ENCODE measurements at places on chromosomes 5 and 9.

- no peak for DNase-seq
These were observed 17.1 kb downstream of the SLC12A7 start for GRCh38 chr5:1094670-1095190.

DNA sequence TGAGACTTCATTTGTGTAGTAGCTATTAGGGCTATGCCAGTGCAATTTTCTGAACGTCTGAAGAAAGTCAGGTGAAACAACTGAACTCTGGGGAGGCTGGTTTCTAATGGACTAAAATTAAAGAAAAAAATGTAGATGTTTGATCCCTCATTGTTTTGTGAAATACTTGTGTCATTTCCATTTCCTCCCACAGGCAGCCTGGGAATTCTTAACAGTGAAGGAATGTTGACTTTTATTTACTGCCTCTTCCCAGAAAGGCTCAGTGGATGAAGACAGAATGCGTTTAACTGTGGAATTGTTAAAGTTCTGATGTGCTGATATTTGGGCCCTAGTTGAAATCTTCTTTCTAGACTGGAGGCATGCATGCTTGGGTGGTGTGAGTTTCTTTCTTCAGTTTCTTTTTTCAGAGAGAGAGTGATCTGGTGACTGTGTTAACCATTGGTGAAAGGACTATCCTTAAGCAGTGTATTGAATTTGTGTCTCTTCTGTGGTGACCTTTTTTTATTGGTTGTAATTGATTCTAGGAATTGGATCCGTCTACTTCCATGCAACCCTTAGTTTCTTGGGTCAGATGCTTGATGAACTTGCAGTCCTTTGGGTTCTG, 15.5 kb downstream of the ACER2 start:
- DNase-seq, result no peak

DNA sequence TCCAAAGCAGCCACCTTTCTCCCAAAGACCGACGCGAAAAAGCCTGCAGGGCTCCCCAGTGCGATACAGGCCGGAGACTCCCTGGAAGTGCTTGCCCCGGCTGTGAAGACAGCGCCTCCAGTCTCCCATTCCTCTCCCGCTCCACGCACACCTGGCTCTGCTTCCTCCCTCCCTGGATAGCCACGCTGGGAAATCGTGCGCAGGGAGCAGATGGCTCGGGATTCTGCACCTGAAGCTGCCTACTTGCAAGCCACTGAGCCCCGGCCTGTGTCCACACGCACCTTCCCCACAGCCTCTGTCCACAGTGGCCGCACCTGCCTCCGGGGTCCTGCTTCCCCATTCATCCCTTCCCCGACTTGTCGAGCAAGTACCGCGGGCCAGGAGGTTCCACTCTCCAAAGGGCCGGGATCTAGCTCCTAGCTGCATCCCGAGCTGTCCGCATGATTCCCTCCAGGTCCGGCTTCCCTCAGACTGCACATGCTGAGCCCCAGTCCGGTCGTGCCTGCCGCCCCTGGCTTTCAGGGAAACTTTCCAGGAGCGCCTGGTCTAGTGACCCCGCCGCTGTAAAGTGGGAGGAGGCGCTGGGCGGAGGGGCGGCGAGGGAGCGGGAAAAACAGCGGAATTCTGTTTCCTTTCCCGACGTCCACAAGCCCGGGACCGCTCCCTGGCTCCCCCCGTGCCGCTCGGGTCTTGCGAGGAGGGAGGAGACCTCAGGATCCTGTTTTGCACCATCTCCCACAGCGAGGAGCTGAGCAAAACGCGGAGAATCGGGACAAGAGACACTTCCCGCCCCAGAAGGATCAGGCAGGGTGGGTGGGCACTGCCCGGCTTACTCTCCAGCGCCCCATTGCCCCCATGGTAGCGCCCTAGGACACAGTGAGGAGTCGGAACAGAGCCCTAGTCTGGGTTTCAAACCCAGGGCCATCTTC, 2.0 kb downstream of the SEMA6A start:
- no peak for DNase-seq

DNA sequence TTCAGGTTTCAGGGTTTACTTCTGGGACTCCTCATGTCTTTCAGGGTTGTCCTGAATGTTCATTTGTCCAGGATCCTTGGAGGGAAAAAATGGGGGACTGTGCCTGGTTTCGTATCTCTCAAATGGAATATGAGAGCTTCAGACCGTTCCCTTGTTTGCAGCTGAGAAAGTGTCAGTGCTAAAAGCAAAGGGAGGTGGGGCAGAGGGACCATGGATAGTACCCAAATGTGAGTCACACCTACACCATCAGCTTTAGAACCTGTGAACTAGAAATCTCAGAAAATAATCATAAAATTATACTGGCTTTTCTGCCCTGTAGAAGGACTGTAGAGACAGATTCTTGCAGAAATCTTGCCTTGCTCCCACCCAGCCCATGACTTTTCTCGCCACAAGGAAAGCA, 84.3 kb upstream of the TAF11L2 start:
- no peak for DNase-seq

- DNase-seq, result no peak
These were observed 40.9 kb downstream of the RFK start for GRCh38 chr9:76353280-76353679.

GRCh38 chr5:80825786-80826460, 134.2 kb upstream of the RASGRF2 start:
- DNase-seq, result no peak

GRCh38 chr9:33787839-33788238, 7.5 kb upstream of the PRSS3 start:
- DNase-seq, result no peak

- DNase-seq, result no peak
These were observed 191.0 kb downstream of the PJA2 start for GRCh38 chr5:109218818-109219217.

DNA sequence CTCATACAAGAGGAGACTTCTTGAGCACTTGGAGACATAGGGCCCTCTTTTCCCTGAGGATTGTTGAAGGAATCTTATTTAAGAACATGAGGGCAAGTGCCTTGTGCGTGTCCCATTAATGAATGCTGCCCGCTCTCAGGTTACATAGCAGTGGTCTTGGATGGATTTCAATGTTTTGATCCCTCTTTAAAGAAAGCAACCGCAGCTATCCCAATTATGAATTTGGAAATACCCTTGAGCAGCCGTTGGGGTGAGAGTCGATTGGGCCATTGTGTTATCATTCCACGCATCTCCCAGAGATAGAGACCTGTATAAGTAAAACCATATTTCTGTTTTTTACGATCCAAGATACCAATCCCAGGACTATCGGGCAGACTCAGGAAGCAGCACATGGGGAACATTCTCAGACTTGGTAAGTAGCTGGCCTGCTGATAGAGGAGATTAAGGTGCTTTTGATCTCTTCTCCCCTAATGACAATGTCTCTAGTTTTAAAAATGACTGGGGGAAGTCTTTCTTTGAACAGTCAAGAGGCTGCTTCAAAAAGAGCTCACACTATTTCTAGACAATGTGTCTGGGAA, 145.3 kb downstream of the MACROH2A1 start:
- no peak for DNase-seq

GRCh38 chr9:88791105-88791805, 200.0 kb upstream of the S1PR3 start:
- DNase-seq, result no peak

GRCh38 chr5:167763772-167764171, 527.7 kb upstream of the WWC1 start:
- DNase-seq, result no peak

GRCh38 chr9:130890870-130891687, 5.5 kb downstream of the QRFP start:
- no peak for DNase-seq

DNA sequence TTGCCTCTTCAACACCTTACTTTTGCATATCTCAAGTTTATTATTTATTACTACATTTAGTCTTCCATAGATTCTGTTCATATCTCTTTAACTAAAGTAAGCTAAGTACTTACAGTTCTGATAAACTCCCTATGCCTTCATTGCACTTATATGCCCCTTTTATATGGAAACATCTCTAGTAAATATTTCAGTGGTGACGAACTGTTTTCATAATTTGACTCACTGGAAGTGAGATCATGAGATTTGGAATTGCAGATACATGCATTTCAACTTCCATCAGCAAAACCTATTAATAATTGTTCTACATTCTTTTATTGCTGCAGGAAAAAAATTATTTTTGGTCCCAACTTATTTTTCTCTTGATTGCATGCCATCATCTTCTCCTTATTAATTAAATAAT, 263.5 kb downstream of the CD180 start:
- DNase-seq, result no peak

GRCh38 chr5:149273950-149274349, 2.3 kb downstream of the AFAP1L1 start:
- DNase-seq, result no peak

- peak; percentile 64 for DNase-seq
These were observed 55.3 kb upstream of the SLCO6A1 start for GRCh38 chr5:102554082-102554481.

DNA sequence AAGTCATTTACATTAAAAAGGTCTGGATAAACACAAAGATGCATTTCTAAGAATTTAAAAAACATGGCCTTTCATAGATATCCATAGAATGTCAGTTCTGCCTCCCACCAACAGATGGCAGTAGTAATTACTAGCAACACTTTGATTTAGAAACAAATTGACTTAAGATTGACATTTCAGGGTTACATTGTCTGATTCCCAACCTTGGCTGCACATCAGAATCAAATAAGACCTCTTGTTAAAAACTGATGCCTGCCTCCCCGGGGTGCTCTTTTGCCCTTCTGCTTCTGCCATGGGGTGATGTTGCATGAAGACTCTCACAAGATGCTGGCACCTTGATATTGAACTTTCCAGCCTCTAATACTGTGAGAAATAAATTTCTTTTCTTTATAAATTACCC, 146.2 kb upstream of the GPR151 start:
- no peak for DNase-seq

- DNase-seq, result no peak
These were observed 34.1 kb downstream of the WHRN start for GRCh38 chr9:114471157-114471556.

DNA sequence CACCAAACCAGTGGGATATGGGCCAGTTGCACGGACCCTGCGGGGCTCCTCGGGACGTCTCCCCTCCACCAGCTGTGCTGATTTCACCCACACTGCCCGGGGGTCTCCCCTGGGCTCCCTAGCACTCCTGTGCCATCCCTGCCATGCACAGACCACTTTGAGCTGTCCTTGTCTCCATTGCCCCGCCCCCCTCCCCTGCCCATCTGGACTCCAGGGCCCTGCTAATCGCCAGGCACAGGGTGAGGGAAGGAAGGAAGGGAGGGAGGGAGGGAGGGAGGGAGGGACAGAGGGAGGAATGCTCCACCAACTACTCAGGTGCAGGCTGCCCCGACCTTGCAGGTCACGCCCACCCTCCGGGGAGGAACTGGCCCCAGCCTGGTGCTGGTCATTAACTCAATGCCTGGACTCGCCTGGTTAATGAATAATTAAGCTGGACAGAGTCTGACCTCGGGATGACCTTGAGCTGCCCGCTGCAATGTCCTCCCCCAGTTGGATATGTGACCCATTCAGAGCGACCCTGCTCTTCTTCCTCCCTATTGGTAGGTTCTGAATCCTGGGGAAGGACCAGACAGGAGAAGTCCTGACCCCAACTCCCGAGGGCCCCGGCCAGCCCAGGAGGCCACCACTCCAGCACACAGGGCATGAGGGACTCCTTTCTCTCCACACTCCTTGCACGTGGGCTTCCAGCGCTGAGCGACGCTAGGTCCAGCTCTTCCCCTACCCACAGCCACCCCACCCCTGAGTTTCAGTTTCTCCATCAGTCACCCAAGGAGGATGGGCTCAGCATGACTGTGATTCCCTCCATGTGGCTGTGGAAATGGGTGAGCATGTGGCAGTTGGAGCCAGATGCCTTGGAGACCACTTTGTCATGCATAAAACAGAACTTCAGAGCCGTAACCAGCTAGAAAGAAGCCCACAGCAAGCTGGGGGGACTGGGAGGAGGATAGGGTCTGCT, 62.1 kb downstream of the C9orf50 start:
- no peak for DNase-seq

- peak; percentile 10 for DNase-seq
These were observed 26.1 kb downstream of the GLT6D1 start for GRCh38 chr9:135612981-135613910.

DNA sequence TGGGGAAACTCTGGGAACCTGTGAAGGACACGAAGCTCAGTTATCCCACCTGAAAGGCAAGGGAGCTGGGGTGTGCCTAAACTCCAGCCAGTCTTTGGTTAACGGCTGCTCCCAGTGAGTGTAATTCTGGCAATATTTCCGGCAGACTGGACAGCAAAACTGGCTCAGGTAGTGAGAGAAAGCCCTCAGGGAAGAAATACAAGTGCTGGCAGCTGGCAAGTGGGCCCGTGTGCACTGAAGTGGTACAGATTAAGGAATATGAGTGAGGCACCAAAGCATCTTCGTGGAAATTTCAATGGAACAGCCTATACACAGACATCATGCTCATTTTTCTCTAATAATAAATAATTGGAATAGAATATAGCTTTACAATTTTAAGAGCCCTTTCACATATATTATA, 56.2 kb downstream of the ABHD17B start:
- DNase-seq, result no peak

- DNase-seq, result no peak
These were observed 14.1 kb upstream of the ANP32B start for GRCh38 chr9:97969014-97969413.

- DNase-seq, result no peak
These were observed 273.8 kb upstream of the TARS1 start for GRCh38 chr5:33166948-33167347.

DNA sequence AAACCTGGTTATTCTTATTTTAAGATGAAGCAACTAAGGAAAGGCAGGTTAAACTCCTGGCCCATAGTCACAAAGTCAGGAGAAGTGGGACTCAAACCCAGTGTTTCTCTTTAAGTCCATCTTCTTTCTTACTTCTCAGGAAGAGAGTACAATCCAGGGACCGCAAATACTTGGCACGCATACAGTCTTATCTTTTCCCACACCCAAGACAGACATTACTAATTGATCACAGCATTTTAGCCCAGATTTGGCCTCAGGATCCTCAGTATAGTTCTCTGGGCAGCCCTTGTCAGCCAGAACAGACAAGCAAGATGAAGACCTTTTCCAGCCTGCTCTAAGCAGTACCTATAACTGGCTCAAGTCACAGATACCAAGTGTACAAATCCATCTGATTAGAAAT, 125.5 kb upstream of the RAI14 start:
- no peak for DNase-seq

- peak; percentile 70 for DNase-seq
These were observed at the start of gene GABRB2 for GRCh38 chr5:161546470-161547301. GABRB2 (minus strand) TSS chr5:161546725; CDS start chr5:161546643, 82 bp downstream.

GRCh38 chr9:1718836-1719235, 296.3 kb upstream of the SMARCA2 start:
- peak; percentile 14 for DNase-seq

DNA sequence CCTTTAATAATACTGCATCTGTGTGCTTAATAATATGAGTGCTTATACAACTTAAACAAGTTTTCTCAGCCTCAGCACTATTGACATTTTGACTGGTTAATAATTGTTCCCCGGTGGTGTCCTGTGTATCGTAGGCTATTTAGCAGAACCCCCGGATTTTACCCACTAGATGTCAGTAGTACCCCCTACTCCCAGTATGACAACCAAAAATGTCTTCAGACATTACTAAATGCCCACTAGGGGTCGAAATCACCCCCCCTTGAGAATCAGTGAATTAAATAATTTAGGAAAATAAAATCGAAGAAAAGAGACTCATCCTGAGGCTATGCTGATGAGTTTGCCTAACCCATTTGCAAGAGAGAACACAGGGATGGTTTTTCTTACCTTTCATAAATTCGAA, 166.3 kb downstream of the ATP10B start:
- no peak for DNase-seq

All from NCI-H1417 (cell line).